ENCODE measurements at places on chromosomes 7 and 10. TPM values are rescaled to one million over a fixed set of nuclear protein-coding genes. Genes with fewer than 3 reads are reported as not detected.

DNA sequence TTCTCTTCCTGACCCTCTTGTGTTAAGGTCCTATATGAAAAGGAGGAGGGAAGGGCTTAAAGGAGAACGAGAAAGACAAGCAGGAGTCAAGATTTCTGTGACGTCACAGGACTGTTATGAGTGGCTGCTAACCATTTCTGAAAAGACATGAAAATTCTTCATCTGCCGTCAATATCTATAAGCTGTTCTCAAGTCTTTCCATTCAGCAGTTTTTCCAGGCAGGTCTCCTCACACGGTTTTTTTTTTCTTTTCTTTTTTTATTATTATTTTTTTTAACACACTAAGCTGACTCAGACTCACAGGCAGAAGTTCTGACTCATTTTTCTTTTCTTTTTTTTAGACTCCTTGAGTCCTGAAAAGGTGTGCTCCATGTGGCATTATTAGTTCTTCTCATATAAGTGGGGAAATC is 72.0 kb downstream of the DGKI start:
- DNase-seq: no peak

Gene CLEC5A
- polyA plus RNA-seq: 0.52 TPM

DNA sequence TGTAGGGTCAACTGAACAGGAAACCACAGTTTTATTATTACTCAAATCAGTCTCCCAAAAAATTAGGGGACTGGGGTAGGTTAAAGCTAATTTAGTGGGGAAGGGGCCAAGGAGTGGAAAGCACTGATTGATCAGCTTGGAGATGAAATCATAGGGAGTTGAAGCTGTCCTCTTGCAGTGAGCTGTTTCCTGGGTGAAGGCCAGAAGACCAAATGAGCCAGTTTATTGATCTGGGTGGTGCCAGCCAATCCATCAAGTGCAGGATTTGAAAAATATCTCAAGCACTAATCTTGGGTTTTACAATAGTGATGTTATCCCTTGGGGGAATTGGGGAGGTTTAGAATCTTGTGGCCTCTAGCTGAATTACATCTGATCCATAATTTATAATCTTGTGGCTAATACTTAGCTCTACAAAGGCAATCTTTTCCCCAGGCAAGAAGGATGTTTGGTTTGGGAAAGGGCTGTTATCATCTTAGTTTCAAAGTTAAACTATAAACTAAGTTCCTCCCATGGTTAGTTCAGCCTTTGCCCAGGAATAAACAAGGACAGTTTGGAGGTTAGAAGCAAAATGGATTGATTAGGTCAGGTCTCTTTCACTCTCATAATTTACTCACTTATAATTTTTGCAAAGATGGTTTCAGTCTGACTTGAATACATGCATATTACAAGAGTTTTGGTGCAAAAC is 773.5 kb downstream of the XPNPEP1 start:
- DNase-seq: no peak

DNA sequence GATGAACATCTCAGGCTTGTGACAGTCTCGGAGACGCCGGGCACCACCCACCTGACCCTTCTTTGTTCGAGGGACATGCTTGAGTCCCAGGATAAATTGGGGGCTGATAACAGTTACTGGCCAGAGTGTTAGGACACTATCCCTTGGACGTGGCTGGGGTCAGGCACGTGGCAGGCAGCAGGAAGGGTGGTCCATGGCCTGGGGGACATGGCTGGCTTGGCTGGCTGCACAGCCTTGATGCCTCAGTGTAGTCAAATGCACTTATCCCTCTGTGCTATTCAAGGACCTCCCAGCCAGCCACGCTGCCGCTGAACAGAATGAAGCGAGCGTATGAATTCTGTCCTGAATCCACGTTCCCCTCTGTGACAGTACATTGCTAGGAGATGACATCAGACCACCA is 662.0 kb upstream of the FOXK1 start:
- DNase-seq: no peak

- no peak for DNase-seq
Observed at GRCh38 chr10:132328738-132329137, 3.3 kb upstream of the LRRC27 start.

DNA sequence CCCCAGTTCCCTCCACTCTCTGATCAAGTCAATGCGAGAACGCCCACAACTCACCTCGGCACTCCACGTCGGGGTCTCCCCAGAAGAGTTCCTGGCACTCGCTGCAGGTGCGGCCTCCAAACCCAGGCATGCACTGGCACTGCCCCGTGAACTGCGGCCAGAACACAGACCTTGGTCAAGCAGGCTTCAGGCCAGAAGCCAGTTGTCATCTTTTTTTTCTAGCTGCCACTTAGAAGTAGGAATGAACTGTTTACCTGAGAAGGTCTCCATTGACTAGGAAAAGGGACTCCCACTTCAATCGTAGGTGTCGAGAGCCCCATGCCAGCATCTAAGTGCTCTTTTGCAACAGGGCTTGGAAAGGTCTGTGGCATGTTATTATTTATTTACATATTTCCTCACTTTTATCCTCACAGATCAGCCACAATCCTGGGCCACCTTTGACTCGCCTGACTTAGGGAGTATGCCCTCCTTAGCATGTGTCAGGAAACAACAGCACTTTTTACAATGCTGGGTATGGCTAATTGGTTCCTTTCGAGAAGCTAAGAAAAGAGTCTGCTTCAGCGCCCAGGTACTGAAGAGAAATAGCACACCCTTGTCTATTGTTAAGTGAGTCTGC is 51.7 kb downstream of the LAMB1 start:
- no peak for DNase-seq

Measured in left kidney (tissue), 8 donors.